Stimulated activated CD8-positive, alpha-beta memory T cell treated with anti-CD3 and anti-CD28 coated beads, Interleukin-7, amount 100 ng/mL, for 48 hours (primary cell): ENCODE measurements at places on chromosomes 4 and X.

DNA sequence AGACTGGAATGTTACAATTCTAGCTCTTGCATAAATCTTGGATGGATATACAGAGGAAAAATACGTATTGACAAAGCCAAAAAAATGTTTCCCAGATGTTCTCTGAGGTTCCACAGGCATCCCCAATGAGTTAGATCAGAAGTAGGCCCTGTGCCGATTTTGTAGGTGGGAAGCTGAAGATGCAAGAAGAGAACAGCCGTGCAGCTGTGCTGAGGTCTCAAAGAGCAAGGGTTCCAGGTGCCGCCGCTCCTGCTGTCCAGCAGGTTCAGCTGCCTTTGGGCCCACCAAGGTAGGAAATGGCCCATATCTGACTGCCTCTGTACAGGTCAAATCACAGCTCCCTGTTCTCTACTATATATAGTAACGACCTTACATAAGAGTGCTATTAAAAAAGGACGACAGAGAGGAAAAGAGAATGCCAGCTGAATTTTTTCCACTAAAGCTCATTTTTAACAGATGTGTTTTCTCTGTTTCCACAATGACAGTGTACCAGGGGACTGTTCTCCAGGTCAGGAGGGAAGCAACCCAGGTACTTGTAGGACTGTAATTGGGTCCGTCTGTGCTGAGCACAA is 155.6 kb downstream of the CBR4 start:
- DNase-seq: no peak

GRCh38 chr4:8351931-8352367 is 82.4 kb downstream of the HTRA3 start:
- no peak for DNase-seq

GRCh38 chrX:124346117-124346876 is at the start of gene SH2D1A:
Gene SH2D1A (plus strand): TSS chrX:124346563. CDS start chrX:124346643, 80 bp downstream.
- DNase-seq: no peak

GRCh38 chr4:143441678-143442077 is 71.8 kb upstream of the SMARCA5 start:
- DNase-seq: no peak

DNA sequence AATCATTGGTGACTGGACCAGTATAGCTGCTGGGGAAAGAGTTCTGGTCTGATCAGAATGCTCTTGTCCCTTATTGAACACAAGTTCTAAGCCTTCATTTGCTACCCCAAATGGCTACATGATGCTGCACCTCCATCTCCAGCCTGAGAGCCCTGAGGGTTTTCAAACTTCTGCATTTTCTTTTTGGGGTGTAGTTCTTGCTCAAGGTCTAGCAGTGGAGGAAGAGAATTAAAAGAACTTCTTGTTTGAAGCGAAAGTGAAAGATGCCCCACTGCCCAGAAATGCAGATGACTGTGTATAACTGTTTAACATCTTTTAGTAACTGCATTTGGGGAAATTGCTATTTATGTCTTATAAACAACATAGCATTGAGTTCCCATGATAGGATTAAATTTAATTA is 38.5 kb downstream of the LAMTOR3 start:
- DNase-seq: no peak

GRCh38 chrX:102546828-102547493 is 30.4 kb upstream of the TMSB15A start:
- DNase-seq: no peak

DNA sequence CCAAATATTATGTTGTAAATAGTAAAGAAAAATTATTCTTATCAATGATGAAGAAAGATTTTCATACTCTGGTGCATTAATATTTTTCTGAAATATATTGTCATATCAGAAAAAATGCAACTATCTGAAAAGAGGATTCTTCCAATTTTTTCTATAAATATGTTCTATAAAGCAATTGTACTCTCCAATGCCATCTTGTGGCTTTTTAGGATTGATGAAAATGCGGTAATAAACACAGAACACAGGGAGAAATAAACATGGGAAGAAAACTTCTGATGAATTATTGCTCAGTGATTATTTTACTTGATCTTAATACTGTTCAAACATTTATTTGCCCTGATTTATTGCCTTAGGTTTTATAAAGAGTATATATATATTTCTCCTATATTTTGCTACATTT is 215.4 kb downstream of the IL1RAPL1 start:
- DNase-seq: no peak

DNA sequence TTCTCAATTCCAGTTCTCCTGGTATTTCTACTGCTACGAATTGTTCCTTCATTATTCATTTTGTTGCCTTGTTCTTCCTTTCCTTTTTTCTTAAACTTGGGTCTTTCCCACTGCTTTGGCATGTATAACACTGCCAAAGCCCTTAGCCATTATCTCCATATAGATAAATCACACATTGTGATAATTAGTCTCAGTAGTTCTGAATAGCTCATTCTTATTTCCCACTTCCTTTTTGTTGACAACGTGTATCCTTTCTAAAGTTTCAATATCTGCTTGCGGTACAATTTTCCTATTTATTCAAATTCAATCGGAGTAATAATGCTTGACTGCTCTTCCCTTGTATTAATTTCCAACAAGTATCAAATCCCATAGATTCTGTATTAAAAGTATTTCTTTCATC is 14.5 kb upstream of the CAMK2D start:
- no peak for DNase-seq

DNA sequence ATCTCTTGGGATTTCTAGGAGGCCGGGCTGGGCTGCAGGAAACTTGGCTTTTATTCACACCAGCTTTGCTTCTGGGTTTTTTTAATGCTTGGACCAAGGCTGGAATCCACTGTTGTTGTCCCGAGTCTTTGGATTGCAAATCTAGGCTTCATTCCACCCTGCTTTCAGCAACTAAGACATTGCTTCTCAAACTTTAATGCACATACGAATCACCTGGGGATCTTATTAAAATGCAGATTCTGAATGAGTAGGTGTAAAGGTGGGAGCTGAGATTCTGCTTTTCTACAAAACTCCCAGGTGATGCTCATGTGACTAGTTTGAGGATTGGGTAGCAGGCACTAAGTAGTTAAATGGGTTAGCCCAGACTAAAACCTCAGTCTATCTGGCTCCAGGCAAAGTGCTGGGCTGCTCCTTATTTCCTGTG is 39.2 kb upstream of the GPC4 start:
- DNase-seq: no peak

- DNase-seq: no peak
Measured at GRCh38 chr4:113285501-113285900, 236.0 kb downstream of the ANK2 start.

DNA sequence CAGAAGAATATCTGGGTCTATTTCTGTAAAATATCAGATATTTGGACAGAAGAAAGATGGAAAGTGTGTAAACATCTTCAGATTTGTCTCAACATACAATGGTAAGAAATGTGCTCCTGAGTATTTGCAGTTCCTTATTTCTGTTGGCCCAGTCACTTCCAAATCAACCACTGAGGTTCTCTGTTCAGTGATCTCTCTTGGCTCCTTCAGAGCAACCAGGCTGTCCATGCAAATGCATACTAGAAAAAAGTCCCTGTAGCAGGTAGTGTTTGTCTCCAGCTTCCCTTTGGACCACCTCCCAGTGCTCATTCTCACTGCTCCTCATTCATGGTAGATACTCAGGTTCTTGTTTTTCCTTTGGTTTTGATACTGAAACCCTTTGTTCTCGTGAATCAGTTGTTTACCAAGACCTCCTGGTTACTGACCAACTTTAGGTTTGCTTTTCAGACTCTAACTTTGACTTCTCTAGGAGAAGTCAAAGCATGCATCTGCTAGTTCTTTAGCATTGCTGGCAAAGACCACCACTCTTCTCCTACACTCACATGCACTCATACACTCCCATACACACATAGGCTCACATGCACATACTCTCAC is 28.8 kb downstream of the ASIC5 start:
- DNase-seq: no peak

DNA sequence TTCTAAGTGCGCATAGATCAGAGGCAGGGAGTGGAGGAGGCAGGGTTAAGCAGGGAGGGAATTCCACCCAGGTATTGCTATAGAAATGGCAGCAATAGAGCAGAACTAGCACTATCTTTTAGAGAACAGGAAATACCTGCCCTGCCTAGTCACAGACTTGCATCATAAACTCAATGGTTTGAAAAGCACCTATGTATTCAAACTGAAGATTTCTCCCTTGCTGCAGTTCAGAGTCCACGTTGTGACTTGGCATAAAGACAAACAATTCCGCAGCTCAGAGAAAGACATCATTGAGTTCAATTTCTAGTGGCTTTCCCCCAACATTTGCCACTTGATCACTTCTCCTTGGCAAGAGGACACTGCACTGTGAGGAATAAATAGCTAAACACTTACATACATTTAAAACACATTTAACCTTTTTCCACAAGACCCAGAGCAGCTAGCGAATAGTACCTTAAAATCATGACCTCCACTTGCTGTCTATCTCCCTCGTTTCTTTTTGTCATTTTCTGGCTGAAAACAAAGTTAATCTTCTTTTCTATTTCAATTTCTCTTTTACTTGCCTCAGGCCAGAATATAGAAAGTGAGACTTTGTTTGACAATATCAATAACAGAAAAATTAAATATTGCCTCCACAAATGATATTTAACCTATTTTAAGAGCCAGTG is 42.4 kb downstream of the SLC7A11 start:
- DNase-seq: no peak

DNA sequence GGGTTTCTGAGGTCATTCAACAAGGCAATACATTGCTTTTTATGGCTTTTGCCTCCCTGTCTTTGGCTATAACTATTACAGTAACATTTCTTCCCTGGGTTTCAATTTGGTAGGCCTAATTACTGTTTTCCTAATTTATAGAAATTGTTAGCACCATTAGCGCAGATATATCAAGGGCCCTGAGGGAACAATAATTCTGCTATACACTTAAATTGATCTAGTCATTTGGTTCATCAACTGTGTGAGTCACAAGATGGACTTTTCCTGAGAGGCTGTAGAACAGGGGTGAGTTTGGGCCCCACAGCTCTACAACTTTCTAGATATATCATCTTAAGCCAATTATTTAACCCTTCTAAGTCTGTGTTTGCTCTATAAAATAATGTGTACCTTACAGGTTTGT is 107.9 kb downstream of the COMMD8 start:
- no peak for DNase-seq

- no peak for DNase-seq
Measured at GRCh38 chr4:130395871-130396270, 1299.9 kb downstream of the C4orf33 start.

- no peak for DNase-seq
Measured at GRCh38 chrX:32501606-32502005, 709.7 kb downstream of the DMD start.

DNA sequence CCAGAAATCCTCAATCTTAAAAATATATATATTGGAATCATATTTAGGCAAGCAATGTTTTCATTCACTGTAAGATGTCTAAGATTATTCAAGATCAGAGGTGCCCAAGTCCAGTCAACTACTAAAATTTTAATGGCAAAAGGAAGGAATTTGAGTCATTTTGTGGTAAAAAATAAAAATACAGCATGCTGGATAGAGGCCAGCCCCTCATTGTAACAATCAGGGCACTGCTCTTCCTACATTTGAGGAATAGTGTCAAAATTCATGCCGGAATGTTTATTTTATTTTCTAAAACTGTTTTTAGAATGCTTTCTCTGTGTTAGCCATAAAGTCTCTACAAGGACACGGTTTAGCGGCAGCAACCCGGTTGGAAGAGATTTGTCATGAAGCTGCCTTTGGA is 49.9 kb upstream of the SRD5A3 start:
- DNase-seq: no peak

DNA sequence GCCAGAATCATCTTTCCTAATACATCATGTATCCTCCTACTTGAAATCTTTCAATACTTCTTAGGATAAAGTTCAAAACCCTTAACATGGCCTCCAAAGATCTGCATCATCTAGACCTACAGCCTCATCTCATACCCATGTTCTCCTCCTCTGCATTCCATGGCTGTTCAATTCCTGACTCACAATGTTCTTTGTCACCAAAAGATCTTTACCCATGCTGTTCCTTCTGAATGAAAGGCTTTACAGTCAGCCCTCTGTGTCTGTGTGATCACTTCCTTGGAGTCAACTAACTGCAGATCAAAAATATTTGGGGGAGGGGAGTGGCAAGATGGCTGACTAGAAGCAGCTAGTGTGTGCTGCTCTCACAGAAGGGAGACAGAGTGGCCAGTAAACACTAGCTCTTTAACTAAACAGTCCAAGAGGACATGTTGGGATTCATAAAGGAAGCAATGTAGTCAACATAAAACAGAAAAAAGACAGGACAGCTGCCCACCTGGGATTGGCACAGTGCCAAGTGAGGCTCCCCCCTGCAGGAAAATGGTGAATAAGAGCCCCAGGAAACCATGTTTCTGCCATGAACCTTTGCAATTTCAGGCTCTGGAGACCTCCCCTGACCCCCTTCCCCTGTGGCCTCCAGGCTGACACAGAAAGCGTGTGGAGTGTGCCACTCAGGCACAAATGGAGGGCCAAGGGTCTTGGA is 31.9 kb downstream of the CBR4 start:
- no peak for DNase-seq

- DNase-seq: no peak
Measured at GRCh38 chr4:19722404-19722803, 529.3 kb upstream of the SLIT2 start.

DNA sequence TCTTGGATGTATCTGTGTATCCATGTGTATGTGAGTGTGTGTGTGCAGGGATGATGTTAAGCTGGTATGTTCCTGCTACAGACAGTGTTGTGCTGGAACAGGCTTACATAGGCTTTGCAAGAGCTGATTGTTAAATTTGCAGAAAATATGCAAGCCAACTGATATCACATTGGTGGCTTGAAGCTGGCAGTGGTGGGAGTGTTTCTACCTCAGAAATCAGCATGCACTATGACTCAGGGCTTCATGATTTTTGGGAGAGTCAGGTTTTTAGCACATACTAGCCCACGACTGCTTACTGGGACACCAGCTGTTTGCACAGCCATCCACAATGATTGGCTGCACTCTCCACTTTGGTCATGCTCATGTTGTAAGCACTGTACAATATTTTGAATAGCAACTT is 261.8 kb downstream of the DHX15 start:
- DNase-seq: no peak

- DNase-seq: no peak
Measured at GRCh38 chr4:16043642-16044498, 40.0 kb downstream of the PROM1 start.

- DNase-seq: no peak
Measured at GRCh38 chr4:138007572-138007971, 234.6 kb downstream of the SLC7A11 start.

DNA sequence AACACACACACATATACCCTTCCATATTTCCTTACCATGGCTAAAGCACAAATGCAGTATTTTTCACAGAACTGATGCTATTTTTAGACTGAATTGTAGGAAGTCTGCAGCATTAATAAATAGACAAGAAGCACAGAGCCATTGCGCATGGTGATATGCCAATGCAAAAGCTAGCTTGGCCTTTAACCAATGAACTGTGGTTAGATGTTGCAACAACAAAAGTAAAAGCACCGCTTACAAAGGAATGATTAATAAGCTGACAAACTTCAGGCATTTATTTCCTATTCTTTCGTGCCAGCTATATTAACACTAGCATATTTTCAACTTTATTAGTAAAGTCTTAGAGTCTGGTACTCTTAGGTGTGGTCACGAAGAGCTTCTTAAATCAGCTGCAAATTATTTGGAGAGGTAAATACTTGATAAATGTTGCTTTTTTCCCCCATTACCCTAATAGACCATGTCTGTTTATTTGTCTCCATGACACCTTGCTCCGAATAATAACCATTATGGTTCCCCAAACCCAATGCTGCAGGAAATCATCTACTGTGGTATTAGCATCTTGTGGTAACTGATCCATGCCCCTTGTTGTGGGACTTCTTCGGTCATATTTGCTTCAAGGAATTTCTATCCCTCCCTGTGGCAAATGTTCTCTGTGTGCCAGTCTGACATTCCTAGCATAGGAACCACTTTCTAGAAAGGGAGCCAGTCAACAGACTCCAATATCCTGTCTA is 306.1 kb upstream of the TAPT1 start:
- DNase-seq: no peak
